ENCODE measurements at places on chromosomes 4 and X.

DNA sequence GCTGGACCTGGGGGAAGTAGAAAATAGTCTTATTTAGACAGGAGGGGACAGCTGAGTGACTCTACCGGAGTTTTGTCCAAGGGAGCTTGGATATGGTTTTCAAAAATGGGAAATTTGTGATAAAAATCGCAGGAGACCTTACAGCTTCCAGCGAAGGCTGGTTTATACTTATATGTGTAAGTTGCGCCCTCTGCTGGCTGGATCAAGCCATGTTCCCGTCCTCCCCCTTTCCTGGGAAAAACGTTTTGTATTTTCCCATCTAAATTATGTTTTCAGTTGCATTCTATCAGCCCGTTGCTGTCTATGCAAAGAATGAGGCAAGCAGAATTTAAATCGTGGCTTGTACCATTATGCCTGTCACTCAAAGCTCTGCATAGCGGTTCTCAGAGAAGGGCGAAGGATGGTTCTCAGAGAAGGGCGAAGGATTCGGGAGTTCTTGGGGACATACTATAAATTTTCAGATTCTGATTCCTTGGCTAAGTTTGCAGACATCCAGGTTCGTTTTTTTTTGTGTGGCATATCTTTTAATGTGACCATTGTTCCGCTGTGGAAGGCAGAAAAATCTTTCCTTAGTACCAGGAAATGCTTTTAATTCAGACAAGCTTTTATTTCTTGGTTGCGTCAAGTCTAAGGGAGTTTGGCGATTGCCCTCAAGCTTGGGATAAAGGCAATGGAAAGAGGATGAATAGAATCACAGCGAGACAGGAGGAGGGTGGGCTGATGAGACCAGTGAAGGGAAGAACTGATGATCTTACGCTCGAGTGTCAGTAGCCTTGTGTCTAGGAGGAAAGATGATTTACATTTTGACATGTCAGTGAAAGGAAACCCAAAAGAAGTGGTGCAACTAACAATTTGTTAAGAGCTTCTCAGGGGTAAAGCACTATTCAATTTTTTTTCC lies 128.5 kb upstream of the ARX start:
- DNase-seq = peak; percentile 56

DNA sequence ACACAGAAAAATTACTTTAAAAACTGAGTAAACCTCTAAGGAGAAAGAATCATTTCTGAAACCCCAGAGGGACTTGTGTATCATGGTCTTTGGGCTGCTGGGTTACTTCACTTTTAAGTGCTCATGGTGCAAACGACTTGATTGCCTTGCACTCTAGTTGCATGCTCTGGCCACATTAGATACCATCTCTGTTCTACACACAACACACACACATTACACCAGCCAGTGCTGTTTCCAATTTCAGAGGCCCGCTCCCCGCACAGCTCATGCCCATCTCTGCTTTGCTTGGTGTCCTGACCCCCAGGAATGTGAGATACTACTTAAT lies 2.1 kb downstream of the PPP3CA start:
- no peak for DNase-seq

- no peak for DNase-seq
These were observed 46.4 kb downstream of the PRPS1 start for GRCh38 chrX:107674480-107675364.

DNA sequence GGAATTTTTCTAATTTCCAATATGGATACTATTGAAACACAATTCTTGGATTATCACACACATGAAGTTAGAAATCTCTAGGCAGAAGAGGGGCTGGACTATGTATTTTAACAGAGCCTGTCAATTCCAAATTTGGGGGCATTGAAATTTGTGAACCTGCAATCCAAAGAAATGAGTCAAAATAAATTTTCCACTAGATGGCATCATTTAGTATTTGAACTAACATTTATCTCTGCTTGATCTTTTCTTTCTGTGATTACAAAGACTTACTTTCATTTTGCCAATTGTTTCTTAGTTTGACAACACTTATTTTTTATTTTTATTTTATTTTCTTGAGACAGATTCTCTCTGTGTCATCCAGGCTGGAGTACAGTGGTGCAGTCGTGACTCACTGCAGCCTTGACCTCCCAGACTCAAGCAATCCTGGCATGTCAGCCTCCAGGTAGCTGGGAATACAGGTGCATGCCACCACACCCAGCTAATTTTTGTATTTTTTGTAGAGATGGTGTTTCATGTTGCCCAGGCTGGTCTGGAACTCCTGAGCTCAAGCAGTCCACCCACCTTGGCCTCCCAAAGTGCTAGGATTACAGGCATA lies 2.7 kb upstream of the PYURF start:
- DNase-seq = no peak

GRCh38 chr4:172736046-172736445 lies 432.6 kb upstream of the GALNT7 start:
- no peak for DNase-seq

- no peak for DNase-seq
These were observed 15.4 kb upstream of the MSANTD1 start for GRCh38 chr4:3233391-3234071.

DNA sequence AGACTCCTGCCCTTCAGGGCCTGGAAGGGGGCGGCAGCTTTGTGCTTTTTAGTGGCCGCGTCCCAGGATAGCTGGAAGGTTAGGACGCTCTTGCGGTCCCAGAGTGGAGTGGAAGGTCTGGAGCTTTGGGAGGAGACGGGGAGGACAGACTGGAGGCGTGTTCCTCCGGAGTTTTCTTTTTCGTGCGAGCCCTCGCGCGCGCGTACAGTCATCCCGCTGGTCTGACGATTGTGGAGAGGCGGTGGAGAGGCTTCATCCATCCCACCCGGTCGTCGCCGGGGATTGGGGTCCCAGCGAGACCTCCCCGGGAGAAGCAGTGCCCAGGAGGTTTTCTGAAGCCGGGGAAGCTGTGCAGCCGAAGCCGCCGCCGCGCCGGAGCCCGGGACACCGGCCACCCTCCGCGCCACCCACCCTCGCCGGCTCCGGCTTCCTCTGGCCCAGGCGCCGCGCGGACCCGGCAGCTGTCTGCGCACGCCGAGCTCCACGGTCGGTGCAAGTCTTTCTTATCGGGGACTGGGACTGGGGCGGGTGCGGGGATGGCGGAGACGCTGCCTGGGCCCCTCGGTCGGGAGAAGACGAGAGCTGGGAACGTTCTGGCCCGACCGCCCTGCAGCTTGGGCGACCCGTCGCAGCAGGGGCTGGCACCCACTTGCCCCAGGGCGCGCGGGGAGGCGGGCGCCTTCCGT lies at the start of gene EDNRA:
EDNRA (plus strand) TSS at position 207 of the 686 bp plus-strand sequence. CDS start 4,585 bp downstream, outside the sequence.
- peak; percentile 43 for DNase-seq

DNA sequence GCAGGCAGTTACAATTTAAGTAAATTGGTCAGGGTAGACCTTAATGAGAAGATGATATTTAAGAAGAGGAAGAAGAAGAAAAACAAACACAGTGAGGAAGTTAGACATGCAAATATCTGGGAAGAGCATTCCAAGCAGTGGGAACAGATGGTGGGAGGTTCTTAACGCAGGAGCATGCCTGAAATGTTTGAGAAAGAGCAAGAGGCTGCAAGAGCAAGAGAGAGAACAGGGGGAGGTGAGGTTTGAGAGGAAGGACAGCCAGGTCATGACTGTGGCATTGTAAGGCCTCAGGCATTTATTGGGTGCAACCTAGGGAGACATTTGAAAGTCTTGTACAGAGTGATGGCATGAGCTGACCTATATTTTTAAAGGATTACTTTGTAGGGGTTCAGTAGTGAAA lies 136.0 kb downstream of the UGT8 start:
- peak; percentile 53 for DNase-seq

GRCh38 chr4:41360921-41361793 lies 104.4 kb downstream of the UCHL1 start:
- DNase-seq = peak; percentile 55
